ENCODE measurements at places on chromosomes 7 and 10.

DNA sequence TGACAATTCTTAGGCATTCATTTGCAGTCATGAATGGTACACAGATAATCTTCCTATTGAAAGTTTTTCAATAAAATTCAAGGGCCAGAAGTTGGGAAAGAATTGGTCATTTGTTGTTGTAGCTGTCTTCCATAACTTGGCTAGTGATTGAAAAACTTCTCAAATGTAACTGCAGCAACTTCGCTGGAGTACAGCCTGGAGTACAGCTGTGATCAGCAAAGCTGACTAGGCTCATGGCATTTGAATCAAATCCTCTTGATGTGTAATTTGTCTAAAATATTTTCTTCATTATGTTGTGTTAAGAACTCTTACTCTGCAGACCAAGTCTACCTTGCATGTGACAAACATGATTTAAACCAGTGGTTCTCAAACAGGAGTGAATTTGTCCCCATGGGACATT, 226.5 kb upstream of the STEAP1 start:
- DNase-seq = no peak

DNA sequence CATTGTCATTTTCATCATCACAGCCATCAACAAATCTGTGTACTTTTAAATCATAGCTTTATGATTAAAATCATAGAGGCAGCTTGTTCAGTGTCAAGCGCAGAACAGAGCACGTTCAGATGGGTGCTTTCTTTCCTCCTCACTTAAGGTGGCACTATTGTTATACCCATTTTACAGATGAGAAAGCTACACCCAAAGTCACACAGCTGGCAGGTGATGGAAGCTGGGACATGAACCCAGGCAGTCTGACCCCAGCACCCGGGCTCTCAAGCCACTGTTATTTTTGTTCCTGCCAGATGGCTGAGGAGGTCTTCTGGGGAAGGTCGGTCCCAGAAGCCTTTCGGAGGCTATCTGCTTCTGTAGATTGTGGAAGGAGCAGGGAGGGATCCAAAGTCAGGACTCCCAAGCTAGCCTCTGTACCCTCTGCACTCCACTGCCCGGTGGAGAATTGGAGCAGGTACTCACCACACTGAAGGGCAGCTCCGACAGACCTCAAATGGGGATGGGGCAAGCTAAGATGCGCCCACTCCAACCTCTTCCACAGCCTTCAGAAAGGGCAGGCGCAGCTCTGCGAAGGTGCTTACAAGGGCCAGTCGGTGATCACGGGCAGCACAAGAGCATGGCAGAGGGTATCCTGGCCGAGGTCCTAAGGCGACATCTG, 610 bp downstream of the AVPI1 start:
- DNase-seq = no peak

GRCh38 chr7:74290981-74291441, 1.8 kb downstream of the CLIP2 start:
- DNase-seq = no peak

DNA sequence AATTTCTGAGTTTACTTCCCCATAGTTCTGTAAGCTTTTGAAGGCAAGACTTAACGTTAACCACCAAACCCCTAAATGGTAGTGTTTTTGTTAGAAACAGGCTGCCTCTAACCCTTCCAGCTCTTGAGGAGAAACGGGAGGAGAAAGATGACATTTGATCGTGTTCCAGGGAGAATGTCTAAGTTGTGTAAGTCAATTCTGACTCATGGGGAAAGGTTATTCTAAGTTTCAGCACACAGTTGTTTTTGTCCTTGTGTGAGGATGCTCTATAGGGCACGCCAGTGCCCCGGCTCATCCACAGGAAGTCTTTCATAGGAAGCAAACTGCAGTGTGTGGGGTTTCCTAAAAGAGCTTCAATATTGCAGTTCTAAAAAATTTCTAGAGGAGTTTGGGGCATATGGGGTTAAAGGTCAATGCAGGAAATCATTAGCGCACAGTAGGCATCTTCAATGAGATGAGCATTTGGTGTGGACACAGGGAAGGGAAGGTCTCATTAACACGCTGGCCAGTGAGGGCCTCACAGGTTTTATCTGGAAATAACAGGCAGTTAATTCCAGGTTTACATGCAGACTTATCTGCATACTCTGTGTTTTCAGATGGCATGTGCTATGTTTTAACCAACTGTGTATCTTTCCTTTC, 638.2 kb upstream of the IGFBP3 start:
- DNase-seq = no peak

DNA sequence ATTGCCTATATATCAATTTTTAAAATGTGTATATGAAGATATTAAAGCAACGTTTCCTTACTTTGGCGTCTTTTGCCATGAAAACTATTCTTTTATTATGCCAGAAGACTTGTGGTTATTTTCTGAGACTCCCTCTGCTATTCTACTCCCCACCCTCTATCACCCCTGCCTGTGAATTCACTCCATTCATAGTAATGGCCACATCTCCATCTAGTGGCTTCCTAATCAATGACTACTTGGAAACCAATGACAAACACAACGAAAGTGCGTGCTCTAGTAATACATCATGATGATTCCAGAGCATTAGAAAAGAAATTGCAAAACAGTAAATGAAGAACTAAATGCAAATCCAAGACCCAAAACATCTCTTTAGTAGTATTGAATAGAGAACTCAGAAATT, 186.7 kb upstream of the HGF start:
- no peak for DNase-seq

DNA sequence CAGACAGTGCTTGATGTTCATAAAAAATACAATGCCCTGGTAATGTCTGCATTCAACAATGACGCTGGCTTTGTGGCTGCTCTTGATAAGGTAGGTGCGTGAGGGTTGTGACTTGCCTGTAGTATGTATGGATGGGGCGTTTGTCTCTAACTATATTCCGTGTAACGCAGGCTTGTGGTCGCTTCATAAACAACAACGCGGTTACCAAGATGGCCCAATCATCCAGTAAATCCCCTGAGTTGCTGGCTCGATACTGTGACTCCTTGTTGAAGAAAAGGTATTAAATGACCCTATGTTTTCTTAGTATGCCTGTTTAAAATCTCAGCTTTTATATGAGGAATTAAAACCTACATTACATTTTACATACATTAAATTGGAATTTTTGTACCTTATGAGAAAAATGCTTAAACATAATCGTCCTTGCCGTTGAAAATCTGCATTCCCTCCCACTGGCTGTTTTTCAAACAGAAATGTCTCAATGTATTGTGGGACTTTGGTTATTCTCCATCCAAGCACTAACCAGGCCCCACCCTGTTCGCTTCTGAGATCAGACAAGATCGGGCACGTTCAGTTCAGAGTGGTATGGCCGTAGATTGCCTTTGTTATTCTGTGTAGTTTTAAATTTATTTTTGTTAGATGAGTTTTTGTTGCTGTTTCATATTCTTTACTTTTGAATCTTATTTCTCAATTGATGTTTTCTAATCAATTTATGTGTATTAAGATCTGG, 85.3 kb downstream of the CUL1 start:
- DNase-seq = no peak

GRCh38 chr10:95388539-95388938, 97.7 kb upstream of the PDLIM1 start:
- DNase-seq = no peak

DNA sequence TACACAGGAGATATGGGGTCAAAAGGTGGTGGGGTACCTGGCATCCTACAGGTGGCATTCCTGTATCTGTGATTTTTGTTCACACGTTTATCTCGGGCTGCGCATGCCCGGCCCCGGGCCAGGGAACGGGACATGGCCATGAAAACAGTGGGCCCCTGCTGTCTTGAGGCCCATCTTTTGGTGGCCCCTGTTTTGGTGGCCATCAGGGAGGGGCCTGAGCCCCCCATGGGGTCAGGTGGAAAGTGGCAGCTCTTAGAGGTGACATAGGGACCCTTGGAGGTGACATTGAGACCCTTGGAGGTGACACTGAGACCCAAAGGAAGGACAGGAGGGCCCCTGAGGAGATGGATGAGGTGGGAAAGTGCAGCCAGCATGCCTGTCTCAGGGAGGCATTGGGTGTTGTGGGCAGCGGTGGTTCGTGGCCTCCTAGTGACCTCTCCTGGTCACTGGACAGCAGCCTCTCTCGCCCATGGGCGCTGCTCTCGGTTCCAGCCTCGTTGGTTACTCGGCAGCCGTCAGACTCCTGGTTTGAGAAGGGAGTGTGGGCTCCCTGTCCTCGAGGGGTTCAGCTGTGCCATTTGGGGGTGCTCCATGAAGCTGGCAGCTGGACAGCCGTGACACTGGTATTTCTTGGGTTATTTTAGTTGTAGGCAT, 39.9 kb downstream of the INPP5A start:
- DNase-seq = no peak

DNA sequence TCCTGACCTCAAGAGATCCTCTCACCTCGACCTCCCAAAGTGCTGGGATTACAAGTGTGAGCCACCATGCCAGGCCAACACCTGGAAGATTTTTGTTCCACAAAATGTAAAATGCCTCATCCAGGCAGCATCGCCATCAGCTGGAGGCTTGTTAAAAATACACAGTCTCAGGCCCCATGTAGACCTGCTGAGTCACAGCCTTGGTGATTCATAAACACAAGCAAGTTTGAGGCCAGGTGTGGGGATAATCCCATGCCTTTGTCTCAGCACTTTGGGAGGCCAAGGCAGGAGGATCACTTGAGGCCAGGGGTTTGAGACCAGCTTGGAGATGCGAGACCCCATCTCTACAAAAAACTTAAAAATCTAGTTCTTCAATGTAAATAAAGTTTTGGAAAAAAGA, 49.1 kb upstream of the FOXK1 start:
- no peak for DNase-seq

GRCh38 chr10:85377029-85377806, 989.4 kb downstream of the GRID1 start:
- DNase-seq = no peak

GRCh38 chr7:46833197-46833596, 748.7 kb downstream of the TNS3 start:
- no peak for DNase-seq

DNA sequence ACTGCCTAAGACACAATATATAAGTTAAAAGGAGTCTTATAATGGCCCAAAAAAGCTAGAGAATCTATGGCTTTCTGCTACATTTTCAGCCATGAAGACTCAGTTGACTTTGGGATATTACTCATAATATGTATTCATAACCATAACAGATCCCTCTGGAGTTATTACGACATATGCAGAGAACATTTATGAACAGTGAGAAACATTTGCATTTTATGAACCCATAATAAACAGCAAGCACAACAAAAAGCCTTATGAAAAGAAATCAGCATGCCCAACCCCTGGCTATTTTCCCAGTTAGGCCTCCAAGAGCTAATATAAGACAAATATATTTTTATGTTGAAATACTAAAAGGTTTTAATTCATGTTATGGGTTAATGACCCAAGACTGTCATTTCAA, 52.4 kb downstream of the ARMH3 start:
- DNase-seq = no peak

Measured in stimulated activated CD4-positive, alpha-beta T cell treated with anti-CD3 and anti-CD28 coated beads, TNF-alpha, amount 100 ng/mL, for 24 hours (primary cell).